ENCODE measurements at places on chromosomes 3 and 15. TPM values are rescaled to one million over a fixed set of nuclear protein-coding genes. Genes with fewer than 3 reads are reported as not detected.

The IREB2 gene
- total RNA-seq = 87.4 TPM

The ERC2 gene
- total RNA-seq = 34.8 TPM

The CEP19 gene
- total RNA-seq = 2.5 TPM

The CGGBP1 gene
- 96.3 TPM for total RNA-seq

The SLCO2A1 gene
- total RNA-seq = 27.9 TPM

The HYAL3 gene
- total RNA-seq = 3.6 TPM

The CPNE9 gene
- 0.69 TPM for total RNA-seq

The VIPR1 gene
- total RNA-seq = 5.8 TPM

The HYAL1 gene
- 3.1 TPM for total RNA-seq

The AP3B2 gene
- 14.4 TPM for total RNA-seq

The GHSR gene
- not detected for total RNA-seq

The PODXL2 gene
- total RNA-seq = 25.7 TPM

The DPP8 gene
- total RNA-seq = 30.7 TPM

All from progenitor cell of endocrine pancreas (in vitro differentiated cells).